ENCODE measurements at places on chromosomes 5 and 9.

GRCh38 chr5:66854416-66854815 lies 258.2 kb downstream of the MAST4 start:
- DNase-seq: no peak

GRCh38 chr5:95861221-95861863 lies 38.8 kb upstream of the GLRX start:
- DNase-seq: no peak

DNA sequence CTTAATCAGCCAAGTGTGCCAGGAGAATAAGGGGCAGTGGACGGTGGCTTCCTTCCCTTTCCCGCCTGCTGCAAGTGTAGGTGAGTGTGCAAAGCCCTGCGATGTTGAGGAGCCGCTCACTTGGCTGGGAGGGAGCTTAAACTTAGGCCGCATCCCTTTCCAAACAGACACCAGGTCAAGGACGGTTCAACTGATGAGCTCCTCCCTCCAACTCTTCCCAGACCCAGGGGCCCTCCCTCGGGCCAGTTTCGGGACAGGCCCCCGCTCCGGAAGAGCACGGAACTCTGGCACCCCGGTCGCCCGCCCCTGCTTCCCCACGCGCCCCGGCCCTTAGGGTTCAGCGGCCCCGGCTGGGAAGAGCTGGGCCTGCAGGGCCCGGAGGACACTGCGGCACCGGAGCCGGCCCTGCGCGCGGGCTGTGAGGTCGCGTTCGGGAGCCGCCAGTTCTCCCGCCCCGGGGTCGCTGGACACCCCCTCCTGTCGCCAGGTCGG lies 481 bp downstream of the MRPL36 start:
- DNase-seq: no peak

GRCh38 chr5:73274881-73275663 lies 102.1 kb downstream of the TMEM174 start:
- DNase-seq: no peak

GRCh38 chr9:36575411-36575882 lies 2.8 kb downstream of the MELK start:
- DNase-seq: no peak

DNA sequence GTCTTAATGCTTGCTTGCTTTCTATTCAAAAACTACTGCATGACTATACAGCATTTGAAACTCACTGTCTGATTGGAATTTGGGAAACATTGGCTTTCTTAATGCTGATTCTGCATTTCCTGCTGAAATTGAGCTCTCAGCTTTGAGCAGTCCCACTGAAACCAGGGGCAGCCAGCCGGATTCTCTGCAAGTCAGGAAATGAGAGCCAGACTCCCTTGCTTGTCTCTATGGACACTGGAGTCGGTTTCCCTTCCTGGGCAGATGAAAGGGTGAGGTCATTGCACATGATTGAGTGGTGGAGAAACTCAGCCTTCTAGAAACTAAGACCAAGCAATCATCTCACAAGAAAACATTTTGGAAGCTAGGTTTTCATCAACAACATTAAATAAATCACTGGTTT lies 119.7 kb upstream of the SPATA31C2 start:
- DNase-seq: no peak
